Adrenal gland (tissue), 19 donors: ENCODE measurements at places on chromosomes 2 and 18. TPM values are rescaled to one million over a fixed set of nuclear protein-coding genes. Genes with fewer than 3 reads are reported as not detected.

The KCNG2 gene
- polyA plus RNA-seq, result 0.40 TPM

The PSTPIP2 gene
- 9.1 TPM for polyA plus RNA-seq

The IL36B gene
- polyA plus RNA-seq, result not detected

The KIAA1328 gene
- polyA plus RNA-seq, result 2.5 TPM

The PARD3B gene
- 4.4 TPM for polyA plus RNA-seq

The SLC39A10 gene
- polyA plus RNA-seq, result 6.6 TPM

The IL18R1 gene
- polyA plus RNA-seq, result 2.4 TPM

The SERPINB11 gene
- 0.07 TPM for polyA plus RNA-seq

The CYTIP gene
- 2.5 TPM for polyA plus RNA-seq

The M1AP gene
- polyA plus RNA-seq, result 0.84 TPM

The TWIST2 gene
- polyA plus RNA-seq, result 6.6 TPM
